SJSA1 (cell line): ENCODE measurements at places on chromosomes 12 and 14.

GRCh38 chr14:32256576-32256975, 53.5 kb upstream of the RNU6-8 start:
- DNase-seq = no peak

- DNase-seq = no peak
Measured at GRCh38 chr12:11600199-11600598, 49.3 kb upstream of the ETV6 start.

- no peak for DNase-seq
Measured at GRCh38 chr14:76289276-76289675, 86.7 kb upstream of the ESRRB start.

DNA sequence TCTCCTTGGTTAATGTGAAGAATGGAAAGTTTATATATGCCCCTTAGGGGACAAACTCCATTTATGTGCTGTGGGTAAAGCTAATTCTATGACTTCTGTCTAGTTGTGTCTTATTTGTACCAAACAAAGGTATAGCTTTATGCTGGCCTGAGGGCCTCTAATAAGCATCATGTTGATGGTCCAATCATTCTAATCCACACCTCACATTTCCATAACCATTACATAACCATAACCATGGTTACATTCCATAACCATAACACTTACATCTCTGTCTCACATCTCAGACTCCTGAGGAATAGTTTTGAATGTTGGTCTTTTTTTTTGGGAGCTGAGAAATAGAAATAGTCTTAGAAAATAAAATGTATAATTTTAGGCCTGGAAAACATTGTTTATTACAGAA, 1097.1 kb downstream of the FLRT2 start:
- no peak for DNase-seq

DNA sequence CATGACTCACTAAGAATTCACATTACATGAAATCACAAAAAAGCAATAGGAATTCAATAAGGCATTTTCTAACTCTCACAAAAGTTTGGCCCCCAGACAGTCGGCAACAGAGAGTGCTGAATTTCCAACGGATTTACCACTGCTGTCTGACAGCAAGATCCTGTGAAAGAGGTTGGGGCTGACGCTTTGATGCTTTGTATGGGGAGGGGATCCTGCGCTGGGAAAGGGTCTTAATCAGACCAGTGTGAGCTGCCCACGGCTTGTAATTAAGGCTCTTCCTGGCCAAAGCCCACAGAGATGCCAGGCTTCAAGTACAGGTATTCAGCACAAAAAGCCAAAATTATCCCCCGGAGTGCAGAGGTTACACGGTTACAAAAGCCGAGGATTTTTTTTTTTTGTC, 66.8 kb upstream of the TMCC3 start:
- DNase-seq = no peak

- no peak for DNase-seq
Measured at GRCh38 chr14:66242001-66242400, 244.2 kb upstream of the CCDC196 start.

DNA sequence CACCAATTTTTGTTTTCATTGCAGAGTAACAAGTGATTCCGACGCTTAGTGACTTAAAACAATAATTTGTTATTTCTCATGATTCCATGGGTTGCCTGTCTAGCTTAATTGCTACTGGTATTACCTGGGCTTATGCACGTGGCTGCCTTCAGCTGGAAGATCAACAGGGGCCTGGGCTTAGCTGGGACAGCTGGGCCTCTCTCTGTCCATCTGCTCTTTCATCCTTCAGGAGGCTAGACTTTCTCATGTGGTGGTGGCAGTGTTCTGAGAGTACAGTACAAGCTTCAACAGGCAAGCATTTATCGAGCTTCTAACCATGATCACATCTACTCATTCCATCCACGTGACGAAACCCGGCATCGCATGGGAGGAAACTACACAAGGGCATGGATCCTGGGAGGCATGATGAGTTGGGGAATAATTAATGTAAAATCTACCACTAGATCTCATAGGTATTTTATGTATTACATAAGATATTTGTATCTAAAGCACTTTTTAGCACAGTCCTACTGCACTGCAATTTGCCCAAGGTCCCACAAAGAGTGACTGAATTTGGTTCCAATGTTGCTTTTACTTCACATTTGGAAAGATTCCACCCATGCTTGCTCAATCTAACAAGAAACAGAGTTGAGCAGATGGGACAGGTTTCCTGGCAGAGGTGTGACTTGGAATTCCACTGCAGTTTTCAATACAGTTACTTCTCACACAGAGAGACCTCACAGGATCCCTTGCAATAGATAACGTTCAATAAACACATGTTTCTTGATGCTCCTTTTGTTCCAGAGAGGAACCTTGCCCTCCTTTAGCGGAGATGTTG, 153.1 kb upstream of the FRMD6 start:
- no peak for DNase-seq

GRCh38 chr12:27336282-27336653, 3.6 kb downstream of the BMAL2 start:
- no peak for DNase-seq

- no peak for DNase-seq
Measured at GRCh38 chr12:79023784-79024183, 159.2 kb downstream of the SYT1 start.

GRCh38 chr12:103880299-103881142, 39.5 kb upstream of the NT5DC3 start:
- no peak for DNase-seq

GRCh38 chr14:73260574-73260973, 23.3 kb downstream of the PAPLN start:
- DNase-seq = no peak

GRCh38 chr14:103002578-103003350, 54.6 kb downstream of the CDC42BPB start:
- no peak for DNase-seq

GRCh38 chr12:108442067-108442466, 73.0 kb upstream of the FICD start:
- DNase-seq = no peak

DNA sequence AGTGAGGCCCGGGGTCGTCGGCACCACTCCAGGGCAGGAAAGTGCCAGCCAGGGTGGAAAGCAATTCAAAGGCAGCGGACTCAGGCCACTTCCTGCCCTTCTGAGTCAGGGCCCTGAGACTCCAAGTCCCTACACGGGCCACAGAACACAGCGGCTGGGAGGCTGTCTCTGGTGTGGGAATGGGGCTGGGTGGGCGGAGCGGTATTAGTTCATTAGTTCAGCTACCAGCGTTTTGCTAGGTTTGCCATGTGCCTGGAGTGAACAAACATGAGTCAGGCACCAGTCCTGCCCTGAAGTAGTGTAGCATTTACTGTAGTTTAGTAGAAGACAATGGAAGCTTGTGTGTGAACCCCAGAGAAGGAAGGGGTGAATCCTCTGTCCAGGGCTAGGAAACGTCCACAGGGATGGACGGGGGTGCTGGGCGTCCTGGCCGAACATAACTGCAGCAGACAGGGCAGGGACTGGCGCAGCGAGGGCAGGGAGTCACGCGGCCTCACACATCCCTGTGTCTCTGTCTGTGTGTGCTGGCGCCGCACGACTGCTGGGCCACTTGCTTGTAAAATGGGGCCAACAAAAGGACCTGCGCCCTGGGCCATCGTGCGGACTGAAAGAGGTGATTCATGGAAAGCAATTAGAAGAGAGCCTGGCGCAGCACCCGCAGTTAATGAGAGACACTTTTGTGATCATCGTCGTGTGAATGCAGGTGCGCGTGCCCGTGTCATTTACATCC, 186.4 kb upstream of the PRMT8 start:
- DNase-seq = peak; percentile 57

GRCh38 chr12:45434094-45434493, 218.2 kb downstream of the ANO6 start:
- no peak for DNase-seq

DNA sequence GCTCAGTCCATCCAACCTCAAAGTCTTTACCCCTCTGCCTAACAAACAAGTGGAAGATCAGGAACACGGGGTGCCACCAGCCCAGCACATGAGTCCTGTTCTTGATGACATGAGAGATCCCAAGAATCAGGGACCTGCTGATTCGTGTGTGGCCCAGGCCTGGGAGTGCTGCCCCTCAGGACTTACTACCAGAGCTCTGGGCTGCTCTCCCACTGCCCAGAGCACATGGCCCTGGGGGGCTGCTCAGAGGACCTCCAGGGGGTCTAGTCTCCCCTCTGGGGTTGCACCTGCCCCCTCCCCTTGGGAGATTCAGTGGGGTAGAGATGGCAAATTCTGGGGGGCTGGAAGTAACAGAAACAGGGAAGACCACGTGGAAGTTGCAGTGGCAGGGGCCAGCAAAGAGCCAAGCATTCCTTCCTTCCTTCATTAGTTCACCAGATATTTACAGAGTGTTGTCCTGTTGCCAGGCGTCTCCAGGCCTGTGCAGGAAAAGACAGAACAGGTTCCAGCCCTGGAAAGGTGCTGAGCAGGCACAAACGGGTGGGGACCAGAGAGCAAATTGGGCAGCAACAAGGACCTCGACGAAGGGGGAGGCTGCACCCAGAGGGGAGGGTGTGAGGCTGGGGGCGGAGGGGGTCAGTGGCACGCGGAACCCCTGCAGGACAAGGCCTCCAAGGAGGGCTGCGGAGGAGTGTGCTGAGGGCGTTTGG, 45.1 kb upstream of the MEG3 start:
- no peak for DNase-seq

DNA sequence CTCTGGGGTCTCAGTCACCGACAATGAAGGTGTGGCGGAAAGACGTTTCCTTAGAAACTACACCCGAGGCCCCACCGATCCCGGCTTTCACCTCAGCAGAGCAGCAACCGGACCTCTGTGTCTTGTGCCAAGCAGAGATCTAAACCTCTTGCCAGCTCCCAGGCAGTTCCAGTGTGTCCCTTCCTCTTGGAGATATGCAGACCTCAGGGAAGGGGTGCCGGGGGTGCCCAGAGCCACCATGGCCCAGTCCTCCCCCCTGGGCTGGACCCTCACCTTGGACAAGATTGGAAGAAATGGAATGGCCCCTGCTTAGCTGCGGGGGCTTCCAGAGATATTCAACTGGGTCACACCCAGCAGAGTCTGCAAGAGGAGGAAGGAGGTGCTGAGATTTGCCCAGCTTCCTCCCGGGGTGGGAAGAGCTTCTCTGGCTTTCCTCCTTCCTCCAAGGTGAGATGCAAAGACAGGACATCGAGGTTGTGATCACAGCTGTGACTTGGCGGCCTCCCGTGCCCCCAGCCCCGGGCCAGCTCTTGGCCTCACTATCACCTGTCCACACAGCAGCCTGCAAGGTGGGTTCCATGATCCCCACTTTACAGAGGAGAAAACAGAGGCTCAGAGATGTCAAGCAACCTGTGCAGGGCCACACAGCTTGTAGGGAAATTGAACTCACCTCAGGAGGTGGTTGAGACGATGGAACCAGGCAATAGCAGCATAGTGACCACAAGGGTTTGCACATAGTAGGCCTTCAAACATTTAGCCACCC, 281.7 kb upstream of the RTL1 start:
- no peak for DNase-seq

DNA sequence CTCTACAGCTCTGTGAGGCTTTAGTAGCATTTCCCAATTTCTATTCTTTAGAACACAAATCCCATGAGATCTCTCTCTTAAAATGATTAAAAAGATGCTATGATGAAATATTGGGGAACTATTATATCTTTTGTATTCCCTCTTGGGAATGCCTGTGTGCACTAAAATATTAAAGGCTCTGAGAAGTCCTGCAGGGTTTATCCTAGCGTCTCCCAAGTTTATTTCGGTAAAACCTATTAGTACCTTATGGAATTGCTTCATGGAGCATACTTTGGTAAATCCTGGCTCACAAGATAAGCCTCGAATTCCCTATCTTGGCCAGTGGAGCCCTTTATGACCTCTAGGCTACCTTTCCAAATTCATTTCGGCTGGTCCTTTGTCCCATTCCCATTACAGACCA, 306.8 kb downstream of the VRK1 start:
- no peak for DNase-seq

GRCh38 chr14:33393231-33393894, 454.7 kb downstream of the NPAS3 start:
- no peak for DNase-seq

GRCh38 chr12:130665753-130666152, 50.3 kb downstream of the RIMBP2 start:
- DNase-seq = no peak

DNA sequence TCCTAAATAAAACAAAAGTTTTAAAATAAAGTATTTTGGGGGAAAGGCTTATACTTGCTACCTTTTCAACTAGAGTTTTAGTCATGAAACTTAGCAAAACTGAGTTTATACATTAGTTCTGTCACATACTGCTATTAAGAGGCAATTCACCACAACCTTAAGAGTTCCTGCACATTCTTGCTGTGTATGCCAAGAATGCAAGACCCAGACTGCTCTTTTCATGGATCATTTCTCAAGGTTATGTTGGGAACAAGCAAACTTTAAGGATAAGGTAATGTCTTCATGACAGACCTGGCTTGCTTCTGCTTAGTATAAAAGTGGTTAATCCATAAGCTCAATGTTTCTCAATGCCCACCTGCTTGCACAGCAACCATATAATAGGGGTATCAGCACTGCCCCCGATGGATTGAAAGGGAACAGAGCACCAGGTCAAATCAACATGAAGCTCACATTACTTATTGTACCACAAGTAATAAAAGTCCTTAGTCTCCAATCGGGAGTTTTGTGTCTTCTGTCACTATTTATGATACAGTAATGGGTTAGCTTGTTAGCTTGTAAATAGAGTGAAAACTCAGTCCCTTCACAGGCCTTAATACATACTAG, 67.6 kb downstream of the KIF21A start:
- DNase-seq = no peak

DNA sequence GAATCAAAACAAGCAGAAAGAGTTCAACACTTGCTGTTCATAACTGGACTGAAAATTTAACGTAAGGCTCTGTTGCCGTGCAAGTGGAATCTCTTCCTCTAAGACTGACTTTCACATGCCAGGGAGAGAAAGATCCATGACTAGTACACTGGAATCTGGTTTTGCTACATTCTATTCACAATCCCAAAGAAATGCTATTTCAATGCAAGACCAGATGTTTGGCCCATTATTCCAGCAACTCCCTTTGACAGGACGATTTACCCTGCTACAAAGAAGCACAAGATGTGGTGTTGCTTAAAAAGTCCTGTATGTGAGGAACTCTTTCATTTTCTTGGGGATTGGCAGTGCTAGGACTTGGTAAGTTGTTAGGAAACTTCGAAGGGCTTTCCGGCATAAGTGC, 17.4 kb downstream of the RFC5 start:
- no peak for DNase-seq

GRCh38 chr14:99575043-99576023, 28.7 kb downstream of the CCDC85C start:
- peak; percentile 80 for DNase-seq

GRCh38 chr12:52907092-52907810, 2.4 kb upstream of the KRT8 start:
- DNase-seq = no peak

DNA sequence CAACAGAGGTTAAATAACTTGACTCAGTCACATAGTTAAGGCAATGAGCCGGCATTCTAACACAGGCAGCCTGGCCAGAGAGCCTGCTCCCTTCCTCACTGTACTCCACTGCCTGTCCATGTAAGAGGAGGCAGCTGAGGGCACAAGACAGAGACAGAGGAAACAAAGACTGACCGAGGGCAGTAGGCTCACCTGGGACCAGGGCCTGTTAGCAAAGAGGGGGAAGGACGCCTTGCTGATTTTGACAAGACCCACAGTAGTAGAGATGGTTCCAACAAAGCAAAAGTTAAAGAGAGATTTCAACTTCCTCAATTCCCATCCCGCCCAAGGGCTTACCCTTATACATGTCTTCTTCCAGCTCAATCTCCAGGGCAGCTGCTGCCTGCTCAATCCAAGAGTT, 26.5 kb downstream of the OTUB2 start:
- no peak for DNase-seq

- no peak for DNase-seq
Measured at GRCh38 chr14:106556665-106557289, 1030.4 kb downstream of the TMEM121 start.
